ENCODE measurements at places on chromosomes 7 and 10. TPM values are rescaled to one million over a fixed set of nuclear protein-coding genes. Genes with fewer than 3 reads are reported as not detected.

GRCh38 chr7:105204953-105205352, 183.8 kb downstream of the SRPK2 start:
- H3K27ac ChIP-seq = no peak overlapping the region
- DNase-seq = no peak
- no peaks in the 10 kb centered on the region for H3K27me3 ChIP-seq
- no peaks in the 10 kb centered on the region for H3K4me1 ChIP-seq

STAG3 gene
- total RNA-seq = not detected

GRCh38 chr10:132011024-132011423, 29.3 kb upstream of the BNIP3 start:
- H3K27ac ChIP-seq = no peak overlapping the region
- no peak for DNase-seq
- peaks cover 32% of the 10 kb centered on the region for H3K27me3 ChIP-seq
- no peak overlapping the region for H3K4me3 ChIP-seq
- H3K4me1 ChIP-seq = no peaks in the 10 kb centered on the region
- no peaks in the 10 kb centered on the region for H3K36me3 ChIP-seq

DNA sequence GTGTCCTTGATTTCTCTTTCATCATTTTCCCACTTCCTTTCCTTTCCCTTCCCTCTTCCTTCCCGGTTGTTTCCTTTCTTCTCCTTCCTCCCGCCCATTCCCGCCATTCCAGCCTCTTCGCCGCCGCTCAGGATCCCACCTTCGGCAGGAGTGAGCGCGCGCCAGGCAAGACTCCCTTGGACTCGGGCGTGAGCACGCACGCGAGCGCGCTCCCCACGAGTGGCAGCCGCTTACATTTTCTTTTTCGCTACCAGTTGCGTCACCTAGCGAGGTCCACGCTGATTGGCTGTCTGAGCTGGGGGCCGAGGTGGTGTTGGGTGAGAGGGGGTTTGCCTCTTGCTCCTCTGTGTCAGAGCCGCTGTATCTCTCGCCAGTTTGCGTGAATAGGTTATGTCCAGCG, 11.8 kb downstream of the ZAN start:
- H3K4me1 ChIP-seq = no peaks in the 10 kb centered on the region
- 0 out of 2 replicates have a peak, but pooled peaks cover under 1% of the 10 kb centered on the region for H3K27me3 ChIP-seq
- no peaks in the 10 kb centered on the region for H3K36me3 ChIP-seq
- peak; percentile 83 for DNase-seq

GRCh38 chr10:27771231-27771630, 25.6 kb upstream of the MKX start:
- DNase-seq = no peak
- no peak overlapping the region for H3K4me3 ChIP-seq
- no peak overlapping the region for H3K27ac ChIP-seq
- H3K27me3 ChIP-seq = no peaks in the 10 kb centered on the region

All from GM23248 (cell line).